Left ventricle myocardium inferior (tissue), 1 donor: ENCODE measurements at places on chromosomes 12 and 14.
A peak's percentile ranks its signal among the peaks of the same experiment; 100 is the strongest.

DNA sequence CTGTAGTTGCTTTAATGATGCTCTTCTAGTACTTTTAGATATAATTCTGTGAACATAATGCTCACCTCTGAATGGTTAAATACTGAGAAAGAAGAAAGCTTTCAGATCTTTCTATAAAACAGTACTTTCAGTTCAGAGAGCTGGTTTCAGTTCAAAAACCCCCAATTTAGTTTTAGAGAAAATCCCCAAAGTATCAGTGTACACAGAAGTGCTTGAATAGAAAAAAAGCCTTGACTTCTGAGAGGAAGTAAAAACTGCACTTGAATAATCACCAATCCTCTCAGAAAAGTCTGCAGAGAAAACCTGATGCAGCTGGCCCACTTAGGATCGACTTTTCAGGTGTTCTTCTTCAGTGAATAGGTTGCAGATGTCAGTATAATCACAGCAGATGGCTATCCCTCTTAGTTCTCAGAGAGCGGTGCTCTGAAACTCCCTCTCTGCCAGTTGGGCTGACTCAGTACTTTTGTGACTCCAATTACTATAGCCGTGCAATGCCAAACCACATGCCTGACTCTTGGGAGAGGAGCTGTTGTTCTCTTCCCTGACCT is 616.3 kb downstream of the LRFN5 start:
- no peak for DNase-seq

DNA sequence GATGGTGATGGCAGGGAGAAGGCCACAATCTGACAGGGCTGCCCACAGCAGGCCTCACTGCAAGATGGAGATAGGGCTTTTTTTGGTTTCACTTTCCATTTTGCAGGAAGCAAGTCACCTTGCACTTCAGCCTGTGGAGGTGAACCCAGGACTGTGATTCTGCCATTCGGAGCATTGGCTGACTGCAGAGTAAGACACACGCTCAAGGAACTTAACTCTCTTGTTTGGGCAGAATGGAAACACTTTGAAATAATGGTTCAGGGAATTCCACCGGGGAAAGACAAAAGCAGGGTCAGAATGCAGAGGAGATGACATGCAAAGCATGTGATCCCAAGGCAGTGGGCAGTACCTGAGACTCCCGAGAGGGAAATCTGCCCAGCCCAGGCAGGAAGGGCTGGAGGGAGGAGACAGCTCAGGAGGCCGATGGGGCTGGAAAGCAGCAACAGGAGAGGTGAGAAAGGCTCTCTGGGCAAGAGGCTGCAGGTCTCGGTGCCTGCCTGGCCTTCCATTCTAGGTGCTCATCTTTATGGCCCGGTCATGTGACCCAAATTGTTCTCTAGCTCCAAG is 58.7 kb upstream of the PRMT8 start:
- DNase-seq = no peak

DNA sequence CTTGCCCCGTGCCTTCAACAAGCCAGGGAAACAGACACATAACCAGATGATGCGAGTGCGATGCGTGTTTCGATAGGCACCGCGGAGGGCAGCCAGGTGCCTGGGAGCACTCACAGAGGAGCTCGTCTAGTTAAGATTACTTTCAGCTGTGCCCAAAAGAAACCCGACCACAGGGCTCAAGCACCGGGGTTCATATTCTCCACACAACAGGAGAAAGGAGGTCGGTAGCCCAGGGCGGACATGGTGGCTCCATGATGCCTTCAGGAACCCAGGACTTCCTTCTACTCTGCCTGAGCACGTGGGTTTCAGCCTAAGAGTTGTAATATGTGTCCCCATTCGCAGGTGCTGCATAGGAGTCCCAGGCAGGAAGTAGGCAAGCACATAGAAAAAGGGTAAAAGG is 53.7 kb upstream of the DDX11 start:
- DNase-seq = no peak

- no peak for DNase-seq
Measured at GRCh38 chr12:126358806-126359205, 1293.6 kb downstream of the AACS start.

GRCh38 chr12:49945394-49946080 is 5.0 kb upstream of the AQP2 start:
- peak; percentile 85 for DNase-seq
